Endothelial cell of umbilical vein (primary cell): ENCODE measurements at places on chromosomes 1 and 21. TPM values are rescaled to one million over a fixed set of nuclear protein-coding genes. Genes with fewer than 3 reads are reported as not detected.

DNA sequence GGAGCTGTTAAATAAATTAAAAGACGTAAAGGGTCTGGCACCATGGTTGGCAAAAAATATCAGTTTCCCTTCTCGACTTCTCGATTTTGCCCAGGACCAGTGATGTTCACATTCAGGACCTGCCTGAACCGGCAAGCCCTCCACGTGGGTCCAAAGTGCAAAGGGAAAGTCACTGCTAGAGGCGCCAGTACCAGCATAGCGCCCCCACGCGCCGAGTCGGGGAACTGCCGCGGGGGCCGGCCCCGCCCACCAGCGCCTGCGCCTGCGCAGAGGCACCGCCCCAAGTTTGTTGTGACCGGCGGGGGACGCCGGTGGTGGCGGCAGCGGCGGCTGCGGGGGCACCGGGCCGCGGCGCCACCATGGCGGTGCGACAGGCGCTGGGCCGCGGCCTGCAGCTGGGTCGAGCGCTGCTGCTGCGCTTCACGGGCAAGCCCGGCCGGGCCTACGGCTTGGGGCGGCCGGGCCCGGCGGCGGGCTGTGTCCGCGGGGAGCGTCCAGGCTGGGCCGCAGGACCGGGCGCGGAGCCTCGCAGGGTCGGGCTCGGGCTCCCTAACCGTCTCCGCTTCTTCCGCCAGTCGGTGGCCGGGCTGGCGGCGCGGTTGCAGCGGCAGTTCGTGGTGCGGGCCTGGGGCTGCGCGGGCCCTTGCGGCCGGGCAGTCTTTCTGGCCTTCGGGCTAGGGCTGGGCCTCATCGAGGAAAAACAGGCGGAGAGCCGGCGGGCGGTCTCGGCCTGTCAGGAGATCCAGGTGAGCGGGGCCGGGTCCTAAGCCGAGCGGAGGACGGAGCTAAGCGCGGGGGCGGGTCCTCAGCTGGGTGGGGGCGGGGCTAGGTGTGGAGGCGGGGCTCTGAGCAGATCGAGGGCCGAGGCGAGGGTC lies at the start of gene PINK1:
TSS of gene PINK1 (plus strand) at position 269 of the 875 bp plus-strand sequence. CDS start at position 360, 91 bp downstream.
- peak; percentile 87 for DNase-seq

Gene TNFRSF8
- total RNA-seq = not detected in 2 replicates

DNA sequence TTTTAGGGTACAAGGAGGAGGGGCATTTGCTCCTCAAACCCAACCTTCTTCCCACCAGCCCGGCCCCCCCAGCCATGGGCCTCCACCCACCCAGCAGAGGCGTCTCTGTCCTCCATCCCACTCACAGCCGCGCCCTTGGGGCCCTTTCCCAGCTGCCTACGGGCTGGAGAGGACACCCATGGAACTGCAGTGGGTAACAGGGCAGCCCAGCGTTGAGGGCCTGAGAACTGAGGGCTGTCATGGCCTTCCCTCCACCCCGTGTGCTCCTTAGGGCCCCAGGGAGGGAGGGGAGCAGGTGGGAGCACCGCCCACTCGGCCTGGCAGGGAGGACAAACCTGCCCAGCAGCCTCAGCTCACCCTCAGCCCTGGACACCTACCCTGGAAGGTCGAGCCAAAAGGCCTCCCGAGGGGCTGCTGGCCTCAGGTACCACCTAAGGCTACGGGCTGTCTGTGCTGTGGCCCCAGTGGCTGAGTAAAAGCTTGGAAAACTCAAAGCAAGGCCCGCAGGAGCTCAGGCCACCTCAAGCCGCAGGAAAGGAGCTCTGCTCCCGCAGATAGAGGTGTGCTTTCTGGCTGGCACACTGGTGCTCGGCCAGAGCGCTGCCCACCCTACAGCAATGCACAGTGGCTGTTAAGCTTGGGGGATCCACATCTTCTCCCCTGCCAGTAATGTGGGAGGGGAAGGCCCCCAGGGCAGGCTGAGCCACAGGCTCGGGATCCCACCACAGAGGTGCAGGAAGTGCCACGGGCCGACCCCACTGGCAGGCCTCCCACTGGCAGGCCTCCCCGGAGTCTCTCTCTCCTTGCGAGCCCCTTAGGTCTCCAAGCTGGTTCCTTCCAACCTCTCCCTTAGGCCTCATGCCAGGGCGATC lies 2.2 kb upstream of the ARHGEF16 start:
- DNase-seq = no peak

- DNase-seq = peak; percentile 63
Observed at GRCh38 chr21:39040494-39041110, 142.6 kb downstream of the PSMG1 start.

- DNase-seq = peak; percentile 85
Observed at GRCh38 chr1:16888860-16889816, 6.6 kb upstream of the RNU1-2 start.

DNA sequence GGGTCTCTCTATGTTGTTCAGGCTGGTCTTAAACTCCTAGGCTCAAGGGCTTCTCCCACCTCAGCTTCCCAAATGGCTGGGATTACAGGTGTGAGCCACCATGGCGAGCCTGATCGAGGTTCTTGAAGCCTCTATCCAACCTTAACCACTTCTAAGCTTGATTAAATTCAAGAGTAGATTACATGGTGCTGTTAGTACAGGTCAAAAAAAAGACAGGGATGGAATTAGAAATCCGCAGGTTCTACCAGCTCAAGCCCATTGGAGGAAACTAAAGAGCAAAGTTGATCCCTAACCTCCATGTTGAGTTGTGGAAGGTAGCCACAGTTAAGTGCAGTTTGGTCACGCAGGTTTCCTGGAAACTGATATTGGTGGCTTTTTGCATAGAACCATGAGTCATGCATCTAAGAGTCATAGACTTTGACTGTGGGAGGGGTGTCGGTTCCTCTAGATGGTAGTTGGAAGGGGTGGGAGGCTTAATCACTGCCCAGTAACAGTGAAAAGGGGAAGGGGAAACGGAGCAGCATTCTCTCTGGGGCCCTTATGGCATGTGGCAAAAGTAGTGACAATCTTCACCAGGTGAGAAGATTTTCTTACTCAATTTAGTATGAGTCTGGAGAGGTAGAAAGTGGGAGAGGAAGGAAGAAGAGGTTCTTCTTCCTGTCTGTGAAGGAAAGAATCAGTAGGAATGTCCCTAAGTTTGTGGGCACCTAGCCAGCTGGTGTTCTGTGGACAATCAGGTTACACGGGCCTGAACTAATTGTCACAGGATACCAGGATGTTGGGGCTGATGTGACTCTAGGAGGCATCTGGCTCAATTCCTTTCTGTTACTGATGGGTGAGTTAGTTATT lies 7.0 kb downstream of the CD53 start:
- no peak for DNase-seq

DNA sequence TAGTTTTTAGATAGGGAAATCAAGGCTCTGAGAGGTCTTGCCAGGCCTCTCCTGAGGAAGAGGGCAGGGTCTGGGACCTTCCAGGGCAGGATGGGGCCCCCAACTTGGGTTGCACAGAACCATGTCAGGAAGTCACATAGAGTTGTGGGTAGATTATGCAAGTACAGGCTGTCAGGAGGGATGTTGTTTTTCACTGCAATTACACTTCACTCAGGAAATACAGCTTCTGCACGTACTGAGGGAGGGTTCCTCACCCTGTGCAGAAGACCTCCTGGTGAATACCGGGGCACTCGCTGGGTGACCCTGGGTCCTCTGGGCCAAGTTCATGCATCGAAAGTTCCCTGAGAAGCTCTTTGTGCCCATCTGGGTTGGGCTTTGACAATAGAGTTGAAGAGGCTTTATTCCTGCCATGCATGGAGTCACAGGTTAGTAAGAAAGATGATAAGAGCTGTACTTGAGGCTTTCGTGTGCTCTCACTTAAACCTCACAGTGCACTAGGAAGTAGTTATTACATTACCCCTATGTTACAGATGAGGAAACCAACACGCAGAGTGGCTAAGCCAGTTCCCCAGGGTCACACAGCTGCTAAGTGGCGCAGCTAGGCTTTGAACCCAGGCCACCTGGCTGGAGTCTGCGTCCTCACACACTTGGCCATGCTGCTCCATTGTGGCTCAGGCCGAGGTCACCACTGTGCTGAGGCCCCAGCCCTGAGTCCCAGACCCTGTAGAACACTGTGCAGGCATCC lies 16.2 kb upstream of the TNFRSF1B start:
- DNase-seq = no peak

Gene ZBTB18
- total RNA-seq = 20.7 and 21.1 TPM in 2 replicates

GRCh38 chr1:179825798-179826460 lies 51.7 kb downstream of the TOR1AIP2 start:
- DNase-seq = no peak

DNA sequence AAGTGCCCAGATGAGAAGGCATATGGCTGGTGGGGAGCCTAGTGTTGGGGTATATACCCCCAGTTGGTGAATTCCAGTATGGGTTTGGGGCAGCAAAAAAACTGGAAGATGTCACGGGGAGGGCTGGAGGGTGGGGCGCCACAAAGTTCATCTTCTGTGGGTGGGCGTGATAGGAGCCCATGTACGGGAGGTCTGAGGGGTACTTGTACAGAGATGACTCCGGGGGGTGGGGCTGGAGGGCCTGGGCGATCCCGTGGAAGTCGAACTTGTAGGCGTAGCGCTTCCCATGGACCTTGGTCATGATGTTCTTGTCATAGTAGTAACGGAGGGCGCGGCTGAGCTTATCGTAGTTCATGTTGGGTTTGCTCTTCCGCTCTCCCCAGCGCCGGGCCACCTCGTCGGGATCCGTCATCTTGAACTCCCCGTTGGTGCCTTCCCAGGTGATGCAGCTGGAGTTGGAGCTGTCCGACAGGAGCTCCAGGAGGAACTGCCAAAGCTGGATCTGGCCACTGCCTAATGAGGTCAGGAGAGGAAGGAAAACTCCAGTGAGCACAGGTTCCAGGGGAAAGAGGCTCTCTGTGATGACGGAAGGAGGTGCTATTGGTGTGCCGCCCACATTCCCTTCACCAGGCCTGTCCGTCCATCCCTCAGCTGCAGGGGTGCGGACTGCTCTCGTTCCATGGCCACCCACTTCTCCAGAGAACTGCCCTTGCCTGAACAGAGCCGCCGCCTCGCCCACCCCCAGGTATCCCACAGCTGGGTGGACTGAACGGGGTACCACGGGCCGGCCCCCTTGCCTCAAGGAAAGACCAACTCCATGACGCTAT lies 114.7 kb downstream of the ERG start:
- no peak for DNase-seq

DNA sequence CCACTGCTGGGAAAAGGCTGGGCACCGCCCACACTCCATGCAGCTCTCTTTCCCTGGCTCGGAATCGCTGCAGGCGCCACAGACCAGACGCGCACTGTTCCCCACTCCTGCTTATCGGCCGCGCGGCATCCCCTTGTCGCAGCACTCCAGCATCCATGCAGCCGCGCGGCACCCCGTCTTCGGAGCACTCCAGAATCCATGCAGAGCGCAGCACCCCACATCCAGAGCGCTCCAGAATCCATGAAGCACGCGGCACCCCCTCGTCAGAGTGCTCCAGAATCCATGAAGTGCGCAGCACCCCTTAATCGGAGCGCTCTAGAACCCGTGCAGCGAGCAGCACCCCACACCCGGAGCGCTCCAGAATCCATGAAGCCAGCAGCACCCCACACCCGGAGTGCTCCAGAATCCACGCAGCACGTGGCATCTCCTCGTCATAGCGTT lies 9.5 kb downstream of the TFF3 start:
- DNase-seq = no peak

- DNase-seq = no peak
Observed at GRCh38 chr1:212949771-212950170, 570 bp upstream of the VASH2 start.

- no peak for DNase-seq
Observed at GRCh38 chr1:51000160-51000559, 30.1 kb downstream of the CDKN2C start.

GRCh38 chr1:56370513-56370912 lies 208.8 kb downstream of the PLPP3 start:
- no peak for DNase-seq

DNA sequence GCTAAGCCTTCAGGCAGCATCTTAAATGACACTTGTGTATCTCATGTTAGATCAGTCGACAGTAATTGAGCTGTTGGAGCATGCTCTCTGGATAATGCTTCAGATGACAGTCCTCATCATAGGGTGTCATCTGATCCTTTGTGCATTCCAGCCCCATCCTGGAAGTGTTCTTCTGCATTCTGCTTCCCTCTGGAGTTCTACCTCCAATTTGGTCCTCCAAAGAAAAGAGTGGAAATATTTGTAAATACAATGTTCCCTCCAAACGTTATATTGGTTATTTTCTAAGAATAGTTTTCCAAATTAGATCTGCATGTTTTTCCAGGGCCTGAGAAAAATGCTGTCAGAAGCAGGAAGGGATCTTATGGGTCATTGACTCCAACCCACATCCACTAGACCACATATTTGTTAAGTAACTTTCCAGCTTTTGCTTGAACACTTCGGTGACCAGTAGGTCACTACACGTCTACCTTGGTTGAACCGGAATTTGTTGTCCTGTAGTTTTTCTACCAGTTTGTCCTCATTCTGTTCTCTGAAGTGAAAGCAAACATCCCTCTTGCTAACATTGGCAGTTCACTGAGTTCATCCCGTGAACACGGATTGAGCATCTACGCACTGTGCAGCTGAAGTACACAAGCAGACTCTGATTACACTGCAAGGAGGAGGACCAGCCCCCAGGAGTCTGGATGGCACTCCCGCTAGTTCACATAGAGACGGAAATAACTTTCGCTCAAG lies 136.0 kb downstream of the TLR5 start:
- no peak for DNase-seq

- DNase-seq = peak; percentile 79
Observed at GRCh38 chr1:204350857-204351573, 8.7 kb downstream of the PLEKHA6 start.

- DNase-seq = no peak
Observed at GRCh38 chr1:185083818-185084217, 38.5 kb downstream of the RNF2 start.

Gene NFYC
- 44.0 and 51.1 TPM in 2 replicates for total RNA-seq

Gene SPATA46
- total RNA-seq = not detected in 2 replicates

DNA sequence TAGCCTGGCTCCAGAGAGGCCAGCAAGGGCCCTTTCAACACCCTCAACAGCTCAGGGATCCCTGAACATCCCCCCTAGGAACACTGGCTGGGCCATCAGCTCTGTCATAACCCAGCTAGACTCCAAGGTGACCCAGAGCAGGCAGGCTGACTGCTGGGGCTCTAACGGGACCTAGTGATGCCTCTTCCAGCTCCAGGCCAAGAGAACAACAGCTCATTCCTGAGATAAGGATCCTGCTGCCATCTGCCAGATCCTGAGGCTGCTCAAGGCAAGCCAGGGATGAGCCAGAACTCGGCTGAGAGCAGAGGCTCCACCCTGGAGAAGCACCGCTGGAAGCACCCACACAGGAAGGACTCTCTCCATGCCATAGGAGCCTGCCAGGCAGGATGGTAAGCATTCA lies 2.0 kb downstream of the VSIG8 start:
- no peak for DNase-seq

Gene GPR61
- not detected in 2 replicates for total RNA-seq

DNA sequence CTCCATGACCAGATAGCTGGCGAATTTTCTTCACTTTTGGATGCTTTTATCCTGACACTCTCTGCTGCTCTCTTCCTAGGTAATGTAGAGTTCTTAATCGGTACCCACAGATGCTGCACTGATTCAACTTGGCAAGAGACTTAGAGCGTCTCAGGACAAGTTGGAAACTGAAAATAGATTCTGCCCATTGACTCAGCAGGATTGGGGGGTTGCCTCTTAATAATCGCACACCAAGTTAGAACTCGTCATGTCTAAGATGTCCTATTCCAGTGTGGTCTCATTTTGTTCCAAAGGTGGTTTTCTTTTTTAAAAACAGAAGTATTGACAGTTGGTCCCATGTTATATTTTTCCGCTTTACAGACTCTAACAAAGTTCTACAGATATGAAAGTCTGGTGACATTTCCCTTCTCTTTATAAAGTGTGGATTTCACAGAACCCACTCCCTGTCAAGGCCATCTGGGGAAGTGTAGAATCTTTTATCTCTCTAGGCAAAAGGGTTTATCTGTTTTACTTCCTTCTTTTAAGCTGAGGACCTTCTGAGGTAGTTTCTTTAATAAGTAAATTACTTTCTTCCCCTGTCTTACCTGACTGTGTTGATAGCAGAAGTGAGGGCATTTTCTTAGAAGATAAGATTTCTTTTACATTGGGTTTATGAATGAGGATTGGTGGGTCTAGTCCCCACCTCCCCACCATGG lies 12.1 kb upstream of the DIPK1A start:
- no peak for DNase-seq
